KBM-7 (cell line): ENCODE measurements at places on chromosomes 16 and 17.

- DNase-seq, result peak; percentile 41
These were observed 11.2 kb upstream of the CEP20 start for GRCh38 chr16:15899538-15900100.

GRCh38 chr16:8853611-8854010 lies 15.2 kb downstream of the CARHSP1 start:
- DNase-seq, result no peak

DNA sequence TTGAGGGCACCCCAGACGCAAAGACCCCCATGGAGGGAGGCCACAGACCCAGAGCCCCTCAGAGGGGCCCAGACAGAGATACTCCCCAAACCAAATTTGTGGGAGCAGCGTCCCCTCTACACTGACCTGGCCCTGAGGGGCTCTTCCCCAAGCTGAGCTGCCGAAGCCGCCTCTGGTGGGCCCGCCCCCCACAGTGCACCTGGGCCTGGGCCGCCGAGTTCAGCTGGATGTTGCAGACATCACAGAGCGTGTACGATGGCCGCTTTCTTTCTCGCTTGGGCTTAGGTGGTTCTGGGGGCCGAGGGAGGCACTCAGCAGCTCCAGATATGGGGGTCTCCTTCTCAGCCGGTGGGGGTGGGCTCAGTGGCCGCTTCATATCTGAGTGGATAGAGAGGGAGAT lies 12.3 kb upstream of the C17orf113 start:
- DNase-seq, result no peak

GRCh38 chr16:2715519-2715918 lies 4.5 kb downstream of the PRSS27 start:
- peak; percentile 71 for DNase-seq

DNA sequence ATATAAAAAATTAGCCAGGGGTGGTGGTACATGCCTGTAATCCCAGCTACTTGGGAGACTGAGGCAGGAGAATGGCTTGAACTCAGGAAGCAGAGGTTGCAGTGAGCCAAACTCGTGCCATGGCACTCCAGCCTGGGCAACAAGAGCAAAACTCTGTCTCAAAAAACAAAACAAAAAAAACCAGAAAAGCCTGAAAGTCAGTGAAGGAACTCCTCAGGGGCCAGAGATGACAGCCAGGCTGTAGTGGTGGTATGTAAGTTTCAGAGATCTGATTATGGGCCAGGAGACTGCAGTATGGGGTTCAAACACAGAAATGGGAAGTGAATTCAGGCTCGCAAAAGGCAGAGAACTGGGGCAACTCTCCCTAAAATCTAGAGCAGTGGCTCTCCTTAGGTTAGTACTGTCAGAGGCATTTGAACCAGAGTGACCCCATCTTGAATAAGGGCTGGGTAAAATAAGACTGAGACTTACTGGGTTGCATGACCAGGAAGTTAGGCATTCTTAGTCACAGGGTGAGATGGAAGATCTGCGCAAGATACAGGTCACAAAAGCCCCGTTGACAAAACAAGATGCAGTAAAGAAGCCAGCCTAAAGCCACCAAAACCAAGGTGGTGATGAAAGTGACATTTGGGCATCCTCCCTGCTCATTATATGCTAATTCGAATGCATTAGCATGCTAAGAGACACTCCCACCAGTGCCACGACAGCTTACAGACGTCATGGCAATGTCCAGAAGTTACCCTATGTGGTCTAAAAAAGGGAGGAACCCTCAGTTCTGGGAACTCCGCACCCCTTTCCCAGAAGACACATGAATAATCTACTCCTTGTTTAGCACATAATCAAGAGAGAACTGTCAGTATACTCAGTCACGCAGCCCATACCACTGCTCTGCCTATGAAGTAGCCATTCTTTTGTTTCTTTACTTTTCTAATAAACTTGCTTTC lies 120.2 kb upstream of the XYLT1 start:
- DNase-seq, result peak; percentile 22
